GM18507 (cell line): ENCODE measurements at places on chromosomes 7 and 10.

- no peak for DNase-seq
These were observed 88.8 kb downstream of the MYO3A start for GRCh38 chr10:26022831-26023230.

DNA sequence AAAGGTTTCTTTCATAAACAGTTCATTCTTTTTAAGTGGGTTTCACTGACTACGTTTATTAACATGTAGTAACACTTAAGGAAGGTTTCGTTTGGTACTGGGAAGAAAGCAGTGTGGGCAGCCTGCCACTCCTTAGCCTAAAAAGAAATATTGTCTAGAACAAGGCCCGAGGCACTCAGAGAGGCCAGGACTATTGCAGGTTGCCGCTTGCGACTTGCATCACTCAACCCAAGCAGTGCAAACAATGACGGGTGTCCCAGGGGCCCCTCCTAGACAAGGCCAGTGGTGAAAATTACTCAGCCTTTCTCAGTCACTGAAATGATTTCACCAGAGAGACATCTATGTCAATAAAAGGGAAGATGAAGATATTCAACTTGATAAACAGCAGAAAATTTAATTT lies 243.9 kb downstream of the SNX13 start:
- no peak for DNase-seq

DNA sequence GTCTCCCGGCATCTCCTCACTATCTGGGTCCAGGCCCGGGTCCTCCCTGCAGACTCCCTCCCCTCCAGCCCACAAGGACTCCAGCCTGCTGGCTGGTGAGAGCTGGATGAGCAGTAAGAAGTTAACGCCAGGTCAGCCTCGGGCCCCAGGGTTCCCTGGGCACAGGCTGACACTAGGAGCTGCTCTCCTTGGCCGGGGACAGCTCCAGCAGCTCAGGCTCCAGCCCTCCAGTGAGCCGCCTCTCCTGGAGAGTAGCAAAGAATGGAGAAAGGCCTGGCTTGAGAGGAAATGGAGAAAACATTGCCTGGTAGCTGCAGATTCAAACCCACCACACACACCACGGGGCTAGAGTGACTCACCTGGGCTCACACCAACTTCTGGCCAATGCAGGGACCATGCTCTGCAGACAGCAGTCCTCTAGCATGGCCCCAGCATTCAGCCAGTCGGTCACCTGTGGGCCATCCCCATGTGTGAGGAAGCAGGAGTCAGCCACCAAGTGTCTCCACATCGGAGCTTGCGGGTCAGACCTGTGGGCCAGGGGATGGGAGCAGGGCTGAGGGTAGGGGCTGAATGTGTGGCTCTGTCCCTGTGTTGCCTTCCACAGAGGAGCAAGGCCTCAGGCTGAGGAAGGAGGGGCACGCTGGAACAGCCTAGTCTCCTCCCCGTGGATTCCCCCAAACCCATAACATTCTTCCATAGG lies 6.5 kb downstream of the SAP25 start:
- no peak for DNase-seq

DNA sequence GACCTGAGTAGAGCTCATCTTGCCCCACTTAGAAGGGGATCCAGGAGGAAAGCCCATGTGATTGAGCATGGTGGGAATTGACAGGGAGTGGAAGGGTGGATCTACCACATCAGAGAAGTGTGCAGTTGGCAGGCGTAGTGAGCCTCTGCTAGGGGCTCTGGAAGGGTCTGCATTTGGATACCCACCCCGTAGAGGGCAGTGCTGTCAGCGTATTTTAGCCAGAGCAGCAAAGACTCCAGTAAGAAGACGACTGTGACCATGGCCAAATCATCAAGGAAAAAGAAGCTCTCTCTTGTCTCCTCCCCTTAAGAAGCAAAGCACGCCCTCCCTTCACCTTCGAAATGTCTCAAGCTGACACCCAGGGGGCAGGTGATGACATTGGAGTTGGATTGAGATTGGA lies 68.8 kb upstream of the INHBA start:
- no peak for DNase-seq

DNA sequence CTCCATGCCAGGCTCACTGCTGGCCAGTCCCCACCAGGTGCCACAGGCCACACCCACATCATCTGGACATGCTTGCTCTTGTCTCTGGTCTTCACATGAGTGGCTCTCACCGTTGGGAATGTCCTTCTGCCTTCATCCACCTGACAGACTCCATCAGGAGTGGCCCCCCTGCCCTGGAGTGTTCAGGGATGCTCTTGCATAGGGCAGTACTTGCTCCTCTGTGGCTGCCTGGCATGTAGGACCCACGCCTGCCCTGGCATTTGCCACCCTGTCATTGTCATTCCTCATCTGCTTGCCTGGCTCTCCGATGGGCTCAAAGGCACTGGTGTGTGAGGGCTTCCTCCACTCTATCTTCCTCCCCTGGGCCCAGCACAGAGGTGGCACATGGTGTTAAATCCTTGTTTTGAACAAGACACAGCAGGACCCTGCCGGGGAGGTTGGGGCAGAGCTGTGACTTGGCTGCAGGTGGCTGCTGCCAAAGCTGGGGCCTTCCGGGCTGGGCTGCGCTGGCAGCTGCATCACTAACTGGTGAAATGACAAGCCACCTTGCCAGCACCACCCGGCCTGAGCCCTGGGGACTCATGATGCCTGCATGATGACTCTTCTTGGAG lies 1.8 kb downstream of the SH2D4B start:
- DNase-seq: no peak

DNA sequence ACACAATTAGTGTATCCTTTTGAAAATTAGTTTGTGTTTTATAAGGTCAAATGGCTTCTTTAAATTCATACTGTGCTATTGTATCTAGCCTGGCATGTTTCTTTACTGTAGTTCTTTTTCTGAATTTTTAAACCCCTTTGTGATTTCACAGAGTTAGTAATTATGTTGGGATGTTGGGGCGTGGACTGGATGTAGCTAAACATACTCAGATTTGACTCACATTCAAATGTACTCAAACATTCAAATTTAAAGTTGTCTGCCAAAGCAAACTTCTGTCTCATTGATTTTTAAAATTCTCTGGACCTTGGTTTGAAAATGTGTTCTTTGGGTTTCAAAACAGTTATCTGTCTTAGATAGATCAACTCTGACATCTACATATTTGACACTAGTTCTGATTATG lies 7.2 kb upstream of the NRP1 start:
- DNase-seq: no peak

- no peak for DNase-seq
These were observed 48.5 kb upstream of the SP8 start for GRCh38 chr7:20835111-20835750.

DNA sequence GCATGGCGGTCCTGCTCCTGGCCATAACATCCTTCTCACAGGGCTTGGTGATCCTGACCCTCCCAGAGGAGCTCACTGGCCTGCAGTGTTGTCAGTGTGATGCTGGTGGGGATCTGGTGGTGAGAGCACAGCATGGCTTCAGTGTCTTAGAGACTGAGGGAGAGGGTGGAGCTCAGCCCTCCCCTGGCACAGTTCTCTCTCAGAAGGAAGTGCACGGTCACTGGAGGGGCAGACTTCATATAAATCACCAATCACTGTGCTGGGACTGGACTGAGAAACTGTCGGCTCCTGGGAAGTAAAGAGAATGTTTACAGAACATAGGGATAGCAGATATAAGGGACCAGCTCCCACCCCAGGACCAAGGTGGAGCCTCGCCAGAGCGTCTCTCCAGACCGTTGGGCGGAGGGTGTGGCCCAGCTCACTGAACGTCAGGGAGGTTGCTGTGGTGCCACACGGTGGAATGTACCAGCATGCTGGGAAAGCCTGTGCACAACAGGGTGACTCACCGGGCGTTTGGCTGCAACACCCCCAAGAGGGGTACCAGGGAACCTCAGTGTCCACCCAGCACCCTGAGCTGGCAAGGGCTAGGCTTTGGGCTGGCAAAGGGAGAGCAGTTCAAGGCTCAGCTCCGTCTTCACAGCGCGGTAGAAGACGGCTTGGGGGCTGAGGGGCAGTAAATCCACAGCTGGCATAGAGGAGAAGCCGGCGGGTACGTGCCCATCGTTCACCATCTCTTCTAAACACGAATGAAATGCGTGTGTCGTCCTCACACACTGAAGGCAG lies 8.8 kb upstream of the GET4 start:
- no peak for DNase-seq

DNA sequence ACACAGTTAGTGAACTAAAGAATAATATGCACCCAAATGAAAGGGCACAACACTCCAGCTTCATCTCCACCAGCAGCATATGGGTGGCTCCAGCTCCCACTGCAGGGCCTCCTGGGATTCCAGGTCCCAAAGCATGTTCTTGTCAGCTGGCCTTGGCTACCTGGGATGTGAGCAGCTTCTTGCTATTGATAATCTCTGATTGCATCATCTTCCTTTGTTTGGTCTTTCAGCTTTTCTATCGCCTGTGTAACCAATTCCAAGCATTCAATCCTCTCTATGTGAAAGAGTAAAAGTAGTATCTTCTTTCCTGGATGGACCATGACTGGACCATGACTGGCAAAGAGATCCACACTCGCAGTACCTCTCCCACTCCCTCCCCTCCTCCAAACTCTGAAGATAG lies 333.9 kb upstream of the GLI3 start:
- DNase-seq: no peak

GRCh38 chr10:119341459-119342301 lies 134.3 kb downstream of the GRK5 start:
- no peak for DNase-seq

- no peak for DNase-seq
These were observed 66.3 kb upstream of the ZRANB1 start for GRCh38 chr10:124875596-124875995.

DNA sequence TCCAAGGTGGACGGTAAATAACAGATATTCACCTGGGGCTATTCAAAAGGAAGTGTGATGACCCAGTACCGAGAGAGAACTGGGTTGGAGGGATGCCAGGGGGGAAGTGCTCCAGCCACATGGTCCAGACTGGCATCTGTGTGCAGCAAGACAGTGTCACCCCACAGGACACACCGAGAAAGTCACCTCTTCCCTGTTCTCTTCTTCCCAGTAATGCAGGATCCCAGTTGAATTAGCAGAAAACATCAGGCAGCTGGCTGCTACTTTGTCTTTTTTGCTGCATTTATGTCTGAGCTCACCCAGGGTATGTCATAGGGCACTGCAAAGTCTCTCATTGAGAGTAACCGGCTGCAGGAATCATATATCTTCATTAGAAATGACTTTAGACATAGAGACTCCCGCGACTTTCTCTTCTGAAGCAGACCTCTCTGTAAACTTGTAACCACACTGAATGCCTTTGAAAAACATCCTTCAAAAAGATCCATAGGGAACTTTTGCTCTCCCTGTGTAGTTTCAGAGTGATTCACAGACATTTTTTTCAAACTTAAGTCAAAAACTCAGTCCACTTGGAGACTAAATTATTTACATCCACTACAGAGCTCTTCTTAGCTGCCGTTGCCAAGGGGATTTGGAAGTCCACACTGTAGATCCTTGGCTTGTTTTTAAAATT lies 609.0 kb upstream of the DPP6 start:
- DNase-seq: no peak

- no peak for DNase-seq
These were observed 631.9 kb downstream of the PARD3 start for GRCh38 chr10:34183016-34183796.

DNA sequence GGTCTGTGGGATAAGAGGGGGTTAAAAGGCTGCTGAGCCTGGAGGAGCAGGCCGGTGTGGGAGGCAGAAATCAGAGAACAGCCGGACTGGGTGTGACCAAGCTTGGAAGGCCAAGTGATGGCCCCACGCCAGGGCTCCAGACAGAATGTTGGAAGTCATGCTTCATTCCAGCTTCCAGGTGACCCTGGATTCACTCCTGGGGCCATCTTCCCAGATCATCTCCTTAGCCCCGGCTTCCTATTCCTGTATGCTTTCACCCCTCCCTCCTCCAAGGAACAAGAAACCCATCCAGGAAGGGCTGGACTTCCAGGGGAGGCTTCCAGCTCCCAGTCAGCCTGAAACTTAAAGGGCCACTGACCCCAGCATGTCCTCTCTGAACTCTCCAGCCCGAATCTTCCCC lies 1.0 kb downstream of the INMT start:
- no peak for DNase-seq

GRCh38 chr10:127418536-127419168 lies 130.5 kb upstream of the NPS start:
- no peak for DNase-seq

- no peak for DNase-seq
These were observed 69.4 kb downstream of the SAMD9 start for GRCh38 chr7:93048136-93048930.

- DNase-seq: peak; percentile 12
These were observed 409.0 kb upstream of the MGMT start for GRCh38 chr10:129057856-129058663.

GRCh38 chr7:47488969-47489342 lies 93.0 kb downstream of the TNS3 start:
- no peak for DNase-seq

- DNase-seq: no peak
These were observed 708 bp upstream of the GPR85 start for GRCh38 chr7:113087071-113087998.

DNA sequence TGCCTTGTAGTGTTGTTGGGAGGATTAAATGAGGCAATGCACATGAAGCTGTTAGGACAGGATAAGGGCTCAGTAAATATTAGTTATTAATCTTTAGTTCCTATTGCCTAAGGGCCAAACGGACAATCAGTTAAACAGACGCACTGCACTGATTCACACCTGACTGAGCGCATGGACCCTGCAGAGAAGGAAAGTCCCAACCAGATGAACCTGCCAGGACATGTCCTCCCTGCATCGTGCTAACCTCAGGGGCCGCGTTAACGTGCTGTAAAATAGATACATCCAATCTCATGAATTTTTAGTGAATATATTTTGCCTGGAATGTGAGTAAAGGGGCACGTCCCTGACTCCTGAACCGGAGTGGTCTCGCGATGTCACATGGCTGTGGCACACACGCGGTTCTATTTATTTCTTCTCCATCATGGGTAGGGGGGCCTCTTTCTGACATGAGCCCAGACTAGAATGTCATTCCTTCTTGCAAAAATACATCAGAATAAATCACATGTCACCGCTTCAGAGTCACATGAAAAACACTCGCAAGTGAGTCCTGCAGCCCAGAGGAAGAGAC lies 12.3 kb downstream of the ADARB2 start:
- no peak for DNase-seq

GRCh38 chr10:110704906-110705476 lies 60.9 kb downstream of the RBM20 start:
- no peak for DNase-seq

- DNase-seq: no peak
These were observed 27.0 kb downstream of the SLC26A4 start for GRCh38 chr7:107687656-107688055.

DNA sequence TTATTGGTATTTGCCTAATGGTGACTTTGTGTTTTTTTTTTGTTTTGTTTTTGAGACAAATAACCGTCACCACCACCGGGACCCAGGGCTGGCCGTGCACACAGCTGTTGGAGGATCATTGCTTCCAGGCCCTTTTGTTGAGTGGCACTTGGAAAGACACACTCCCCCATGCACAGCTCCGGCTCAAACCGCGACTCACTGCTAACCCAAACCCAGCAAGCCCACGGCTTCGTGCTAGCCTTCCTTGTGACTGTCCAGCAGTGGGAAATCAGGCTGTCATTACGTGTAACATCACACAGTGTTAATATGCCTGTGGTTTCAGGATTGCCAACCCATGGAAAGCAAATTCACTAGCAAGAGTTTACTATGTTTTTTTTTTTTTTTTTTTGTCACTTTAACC lies 17.4 kb downstream of the BNIP3 start:
- DNase-seq: no peak
